ENCODE measurements at places on chromosomes 5 and 9.

DNA sequence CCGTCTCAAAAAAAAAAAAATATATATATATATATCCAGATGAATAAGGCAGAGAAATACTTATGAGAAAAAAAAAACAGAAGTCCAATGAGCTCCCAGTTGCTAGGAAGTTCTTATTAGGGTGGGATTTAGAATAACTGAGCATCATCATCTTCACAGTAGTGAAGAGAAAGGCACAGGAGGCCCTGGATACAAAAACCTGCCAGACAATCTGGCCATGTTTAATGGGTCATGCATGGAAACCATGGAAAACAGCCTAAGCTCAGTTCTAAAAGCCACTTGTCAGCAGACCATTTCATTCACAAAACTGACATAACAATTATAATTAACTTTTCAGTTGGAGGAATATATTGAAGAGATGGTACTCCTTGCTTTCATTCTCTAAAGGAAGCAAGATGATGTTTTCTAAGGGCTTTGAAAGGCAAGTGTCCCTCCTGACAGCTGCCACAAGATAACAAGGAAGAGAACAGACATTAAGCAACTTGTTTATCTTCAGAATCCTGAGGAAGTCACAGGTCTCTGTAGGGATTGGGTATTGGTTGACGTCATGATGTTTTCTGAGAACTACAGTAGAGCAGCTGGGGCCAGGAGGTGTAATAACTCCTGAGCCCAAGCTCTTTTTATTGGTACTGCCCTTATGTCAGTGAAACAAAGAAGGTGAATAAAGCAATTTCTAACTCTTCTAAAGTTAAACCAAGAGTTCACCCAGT lies 463.1 kb downstream of the DMAC1 start:
- DNase-seq = no peak

DNA sequence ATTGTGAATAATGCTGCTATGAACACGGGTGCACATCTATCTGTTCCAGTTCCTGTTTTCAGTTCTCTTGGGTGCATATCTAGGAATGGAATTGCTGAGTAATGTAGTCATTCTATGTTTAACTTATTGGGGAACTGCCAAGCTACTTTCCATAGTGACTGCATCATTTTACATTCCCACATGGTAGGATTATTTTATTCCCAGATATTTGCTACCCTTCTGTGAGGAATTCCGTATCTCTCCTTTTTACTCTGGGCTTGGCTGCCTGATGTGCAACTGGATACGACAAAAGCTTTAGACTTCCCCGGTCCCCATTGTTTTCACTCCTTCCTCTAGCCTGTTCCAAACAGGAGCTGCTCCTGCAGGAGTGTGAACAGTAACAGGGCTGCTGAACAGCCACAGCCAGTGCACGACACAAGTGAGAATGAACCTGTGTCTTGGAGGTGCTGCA lies 7.2 kb downstream of the TAS2R1 start:
- peak; percentile 24 for DNase-seq

- DNase-seq = peak; percentile 21
These were observed 76.6 kb downstream of the GOLM1 start for GRCh38 chr9:86022687-86023266.

- no peak for DNase-seq
These were observed 424.1 kb upstream of the KIF2A start for GRCh38 chr5:61881821-61882487.

DNA sequence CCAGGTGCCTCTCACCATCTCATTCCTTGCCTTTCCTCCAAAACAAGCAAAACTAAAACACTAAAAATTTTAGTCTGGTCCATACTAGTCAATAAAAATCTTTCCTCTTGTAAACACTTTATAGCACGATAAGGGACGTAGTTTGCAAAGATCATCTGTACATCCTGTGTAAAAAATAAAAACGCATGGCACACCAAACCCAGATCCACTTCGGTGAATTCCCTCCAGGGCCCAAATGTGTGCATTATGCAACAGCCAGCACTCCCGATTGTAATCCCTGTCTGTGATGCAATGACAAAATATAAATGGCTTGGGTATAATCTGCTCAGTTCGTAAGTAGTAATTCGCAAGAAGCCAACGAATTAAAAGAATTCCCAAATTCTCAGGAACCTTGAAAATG lies 1.4 kb downstream of the FAM169A start:
- DNase-seq = no peak

DNA sequence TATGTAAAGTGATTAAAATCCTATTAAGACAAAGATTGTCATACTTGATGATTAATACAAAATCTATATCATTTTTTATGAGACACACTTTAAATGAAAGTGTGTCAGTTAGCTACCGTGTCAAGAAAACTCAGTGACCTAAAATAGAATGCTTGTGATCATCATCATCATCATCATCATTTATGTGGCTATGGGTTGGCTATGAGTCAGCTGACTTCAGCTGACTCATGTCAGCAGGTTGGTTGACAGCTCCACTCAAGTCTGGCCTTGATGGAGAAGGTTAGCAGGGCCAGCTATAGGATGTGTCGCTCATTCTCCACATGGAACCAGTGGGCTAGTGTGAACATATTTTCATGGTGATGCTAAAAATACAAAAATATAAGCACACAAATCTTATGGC lies 43.8 kb upstream of the ZNF300 start:
- DNase-seq = no peak

DNA sequence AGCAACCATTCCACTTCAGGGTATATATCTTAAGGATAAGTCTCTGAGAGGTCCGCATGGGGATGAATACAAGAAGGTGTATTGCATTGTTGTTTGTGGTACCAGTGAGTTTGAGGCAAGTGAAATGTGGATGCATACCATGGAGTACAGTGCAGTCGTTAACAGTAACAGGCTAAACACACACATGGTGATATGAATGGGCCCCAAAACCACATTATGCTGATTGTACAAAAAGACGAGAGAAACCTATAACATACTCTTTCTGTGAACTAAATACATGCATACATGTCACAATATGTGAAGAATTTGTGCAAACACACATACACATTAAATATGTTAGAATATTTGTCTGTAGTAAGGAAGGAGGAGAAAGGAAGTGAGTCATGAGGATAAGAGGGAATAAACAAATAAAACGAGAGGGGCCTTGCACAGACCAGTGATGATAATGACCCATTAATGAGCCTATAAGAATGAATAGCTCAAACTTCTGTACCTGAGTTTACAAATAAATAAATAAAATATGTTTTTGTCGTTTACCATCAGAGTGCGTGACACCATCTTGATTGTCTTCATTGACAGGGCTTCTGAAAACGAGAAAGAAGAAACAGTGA lies 66.5 kb upstream of the RICTOR start:
- no peak for DNase-seq

Measured in endothelial cell (in vitro differentiated cells).